ENCODE measurements at places on chromosomes 11 and 22.

DNA sequence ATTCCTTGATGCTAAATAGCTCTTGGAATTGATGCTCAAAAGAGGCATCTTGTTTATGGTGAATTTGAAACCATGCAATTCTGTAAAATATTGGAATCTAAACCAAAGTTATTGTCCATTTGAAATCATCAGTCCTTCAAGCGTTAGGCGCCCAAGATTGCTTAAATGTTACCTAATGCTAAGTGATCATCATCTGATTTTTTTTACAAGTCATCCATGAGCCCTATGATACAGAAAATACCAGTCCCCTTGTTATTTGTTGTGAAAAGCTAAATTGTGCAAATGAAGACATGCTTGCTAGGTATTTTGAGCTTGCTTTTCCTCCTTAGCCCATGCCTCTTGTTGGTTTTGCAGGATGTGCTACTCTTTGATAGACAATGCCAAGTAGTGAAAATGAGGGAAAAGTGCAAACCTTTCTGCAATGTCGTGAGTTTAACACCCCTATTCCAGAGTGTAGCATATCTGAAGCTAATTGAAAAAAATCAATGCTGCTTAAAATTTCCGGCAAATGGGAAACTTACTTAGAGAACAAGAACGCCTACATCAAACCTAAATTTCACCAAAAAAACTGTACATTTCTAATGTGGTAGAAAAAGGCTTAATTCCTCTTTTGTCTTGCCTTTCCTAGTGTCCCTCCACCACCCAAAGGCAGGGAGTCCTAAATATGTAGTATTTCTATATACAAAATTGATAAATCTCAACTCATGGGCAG is 1.9 kb downstream of the GRK3 start:
- DNase-seq: no peak

DNA sequence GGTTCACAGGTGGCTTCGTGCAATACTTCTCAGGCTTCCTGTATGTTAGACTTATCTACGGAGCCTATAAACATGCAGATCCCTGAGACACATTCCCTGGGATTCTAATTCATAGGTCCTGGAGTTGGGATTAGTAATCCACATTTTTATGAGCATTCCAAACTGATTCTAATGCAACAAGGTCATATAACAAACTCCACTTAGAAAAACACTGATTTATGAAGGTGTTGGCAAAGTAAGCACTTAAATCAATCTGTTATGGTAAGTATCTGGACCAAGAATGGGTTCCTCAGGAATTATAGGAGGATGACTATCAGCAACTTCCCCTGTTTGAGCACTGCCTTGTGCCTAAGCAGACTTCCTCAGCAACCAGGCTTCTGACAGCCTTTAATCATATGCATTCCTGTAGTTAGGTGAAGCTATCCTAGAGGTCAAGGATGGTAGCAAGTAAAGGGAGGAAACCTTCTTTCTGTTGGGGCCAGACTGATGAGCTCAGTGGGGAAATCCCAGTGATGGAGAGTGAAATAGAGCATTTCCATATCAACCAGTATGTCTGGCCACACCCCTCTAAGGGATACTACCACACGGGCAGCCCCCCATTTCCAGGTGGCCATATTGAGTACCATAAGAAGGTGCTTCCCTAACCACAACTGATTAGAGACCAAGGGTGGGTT is 89.6 kb downstream of the RASSF10 start:
- DNase-seq: no peak

- DNase-seq: no peak
Measured at GRCh38 chr11:32148895-32149294, 58.0 kb downstream of the RCN1 start.

DNA sequence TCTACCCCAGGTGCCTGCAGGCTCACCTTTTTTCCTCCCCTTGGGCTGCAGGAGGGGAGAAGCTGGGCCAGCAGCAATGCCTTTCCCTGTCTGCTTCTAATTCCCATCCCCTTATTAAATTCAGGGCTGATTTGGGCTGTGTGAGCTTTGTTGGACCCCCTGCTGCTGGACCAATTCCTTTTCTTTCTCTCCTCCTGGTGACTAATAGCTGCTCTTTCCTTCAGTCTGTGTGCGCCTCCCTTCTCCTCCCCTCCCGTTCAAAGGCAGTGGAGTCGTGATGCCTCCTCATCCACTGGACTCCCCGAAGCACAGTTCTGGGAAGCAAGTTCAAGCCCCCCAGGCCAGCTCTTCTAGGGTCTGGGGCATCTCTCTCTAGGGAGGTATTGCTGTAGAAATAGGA is 567.9 kb upstream of the CADM1 start:
- no peak for DNase-seq

- DNase-seq: no peak
Measured at GRCh38 chr22:26127126-26127525, 42.1 kb upstream of the SEZ6L start.

DNA sequence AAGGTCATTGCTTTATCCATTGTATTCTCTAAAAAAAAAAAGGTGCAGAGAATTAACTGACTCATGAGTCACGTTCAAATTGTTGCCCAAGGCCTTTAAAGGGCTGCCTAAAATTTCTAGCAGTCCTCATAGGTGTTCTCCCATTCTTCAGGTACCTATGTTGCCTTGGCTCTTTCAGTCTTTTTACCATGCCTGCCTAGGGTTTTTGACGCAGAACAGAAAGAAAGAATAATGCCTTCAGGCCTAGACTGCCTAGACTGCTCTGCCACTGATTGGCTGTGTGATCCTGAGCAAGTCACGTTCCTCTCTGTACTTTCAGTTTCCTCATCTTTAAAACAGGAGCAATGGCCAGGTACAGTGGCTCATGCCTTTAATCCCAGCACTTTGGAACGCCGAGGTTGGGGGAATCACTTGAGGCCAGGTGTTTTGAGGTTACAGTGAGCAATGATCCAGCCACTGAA is 21.5 kb downstream of the CTSC start:
- DNase-seq: no peak

GRCh38 chr22:26246552-26246951 is 77.3 kb downstream of the SEZ6L start:
- DNase-seq: no peak

DNA sequence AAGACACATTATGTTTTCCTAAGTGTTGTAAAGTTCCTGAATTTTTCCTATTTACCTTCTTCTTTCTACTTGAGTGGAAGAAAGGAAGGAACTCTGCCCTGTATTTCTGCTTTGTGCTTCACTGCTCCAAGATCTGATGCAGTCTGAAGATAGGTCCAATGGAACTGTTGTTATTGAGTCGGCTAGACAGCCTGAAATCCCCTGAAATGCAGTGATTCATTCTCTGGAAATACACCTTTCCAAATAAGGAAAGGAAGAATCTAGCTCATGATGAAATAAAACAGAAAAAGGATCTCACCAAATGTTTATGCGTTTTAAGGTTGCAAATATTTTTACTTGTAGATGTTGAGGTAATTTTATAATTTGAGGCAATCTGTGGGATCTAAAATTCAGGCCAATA is 322.8 kb downstream of the GUCY1A2 start:
- no peak for DNase-seq

- DNase-seq: peak; percentile 58
Measured at GRCh38 chr11:100830274-100830673, 143.2 kb downstream of the ARHGAP42 start.

DNA sequence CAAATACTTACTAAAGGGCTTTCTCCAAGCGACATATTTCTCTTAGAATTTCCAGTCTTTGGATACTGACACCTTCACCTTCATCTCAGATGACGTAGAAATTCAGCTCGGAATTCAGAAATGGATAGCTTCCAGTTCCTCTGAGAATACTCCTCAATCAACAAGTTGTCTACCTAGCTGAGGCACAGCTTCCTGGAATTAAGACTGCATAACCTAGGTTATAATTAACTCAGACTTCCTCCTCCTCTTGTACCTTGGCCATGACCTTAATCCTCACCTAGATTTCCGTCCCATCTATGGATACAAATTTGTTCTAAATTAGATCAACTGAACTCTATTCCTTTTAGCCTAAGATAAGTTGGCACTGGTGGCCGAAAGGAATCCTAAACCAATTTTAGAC is 17.4 kb downstream of the ATP5MG start:
- no peak for DNase-seq
